Omental fat pad (tissue), 4 donors: ENCODE measurements at places on chromosomes 3 and 15. TPM values are rescaled to one million over a fixed set of nuclear protein-coding genes. Genes with fewer than 3 reads are reported as not detected.

DNA sequence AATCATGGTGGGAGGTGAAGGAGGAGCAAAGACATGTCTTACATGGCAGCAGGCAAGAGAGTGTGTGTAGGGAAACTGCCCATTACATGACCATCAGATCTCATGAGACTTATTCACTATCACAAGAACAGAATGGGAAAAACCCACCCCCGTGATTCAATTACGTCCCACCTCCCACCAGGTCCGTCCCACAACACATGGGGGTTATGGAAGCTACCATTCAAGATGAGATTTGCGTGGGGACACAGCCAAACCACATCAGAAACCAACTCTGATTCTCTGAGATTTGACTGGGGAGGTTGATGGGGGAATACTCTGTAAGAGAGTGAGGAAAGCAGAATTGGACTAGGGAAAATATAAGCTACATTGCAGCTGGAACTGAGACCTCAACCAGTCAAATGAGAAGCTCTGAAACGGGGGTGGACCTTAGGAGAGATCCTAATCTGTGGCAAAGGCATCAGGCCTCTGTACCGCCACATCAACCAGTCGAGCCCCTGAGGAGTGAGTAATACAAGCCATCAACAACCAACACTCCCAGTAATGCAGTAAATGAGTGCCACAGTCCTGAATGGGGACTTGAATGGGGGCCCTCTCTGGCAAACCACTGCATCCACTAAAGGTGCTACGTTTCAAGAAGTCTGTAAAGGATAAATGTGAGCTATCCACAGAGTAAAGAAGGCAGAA is 207.9 kb upstream of the GADL1 start:
- no peak for DNase-seq

DNA sequence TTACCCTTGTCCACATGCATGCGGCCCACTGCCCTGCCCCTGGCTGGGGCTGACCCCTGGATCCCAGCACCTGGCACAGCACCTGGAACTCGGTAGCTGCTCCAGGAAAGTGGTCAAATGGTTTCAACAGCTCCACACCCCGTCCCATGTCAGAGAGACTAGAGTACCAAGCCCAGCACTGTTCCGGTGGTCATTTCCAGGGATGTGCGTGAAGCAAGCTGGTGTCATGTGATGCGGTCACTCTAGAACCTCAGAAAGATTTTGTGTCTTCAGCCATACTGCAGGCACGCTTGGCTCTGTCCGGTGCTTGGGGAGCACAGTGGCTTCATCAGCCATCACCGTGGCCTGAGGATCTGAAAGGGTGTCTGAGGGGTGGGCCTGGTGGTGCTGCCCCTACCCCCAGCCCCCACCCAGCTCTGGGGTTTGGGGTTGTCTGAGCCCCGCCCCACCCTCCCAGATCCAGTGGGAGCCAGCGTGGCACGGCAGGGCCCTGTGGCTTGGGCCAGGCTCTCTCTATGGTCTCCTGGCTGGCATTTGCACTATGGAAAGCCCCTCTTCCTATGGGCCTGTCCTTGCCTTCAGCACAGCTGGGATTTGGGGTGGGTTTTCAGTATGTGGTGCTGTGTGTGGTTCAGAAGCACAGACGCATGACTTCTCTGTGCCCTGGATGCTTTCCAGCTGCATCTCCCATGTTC is 15.3 kb downstream of the APBA2 start:
- DNase-seq = no peak

GRCh38 chr3:129054605-129055104 is 5.9 kb upstream of the GP9 start:
- no peak for DNase-seq

Gene ARHGAP31
- total RNA-seq = 61.2 TPM

DNA sequence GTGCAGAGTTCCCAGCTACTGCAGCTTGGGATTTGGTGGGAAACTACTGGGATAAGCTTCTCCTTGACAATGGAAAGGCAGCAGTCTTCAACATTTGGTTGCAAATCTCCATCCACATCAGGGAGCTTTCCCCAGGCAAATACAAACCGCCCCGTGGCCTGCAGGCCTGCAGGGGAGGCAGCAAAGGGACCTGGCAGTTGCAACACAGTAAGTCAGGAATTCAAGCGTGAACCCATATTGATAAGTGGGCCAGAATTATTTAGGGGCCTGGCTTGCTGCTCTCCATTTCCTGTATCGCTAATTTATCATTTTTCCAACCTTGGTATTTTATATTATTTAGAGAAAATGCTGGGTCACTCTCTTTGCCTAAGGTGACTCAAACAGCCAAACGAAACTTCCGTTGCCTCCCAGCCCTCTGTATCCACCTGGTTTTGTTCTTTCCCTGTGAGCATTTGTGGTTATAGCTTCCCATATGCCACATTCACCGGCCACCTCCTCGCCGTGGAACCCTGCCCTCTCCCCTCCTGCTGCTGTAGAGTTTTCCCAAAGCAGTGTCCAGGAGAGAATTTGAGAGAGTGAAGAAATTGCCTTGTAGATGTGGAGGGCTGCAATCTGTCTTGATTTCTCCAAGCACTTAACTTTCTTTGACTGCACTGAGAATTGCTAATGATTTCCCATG is 34.8 kb downstream of the B3GALNT1 start:
- no peak for DNase-seq

- no peak for DNase-seq
These were observed 88.7 kb upstream of the ADPGK start for GRCh38 chr15:72872066-72872845.

- DNase-seq = no peak
These were observed 39.6 kb downstream of the METTL6 start for GRCh38 chr3:15387735-15388134.

DNA sequence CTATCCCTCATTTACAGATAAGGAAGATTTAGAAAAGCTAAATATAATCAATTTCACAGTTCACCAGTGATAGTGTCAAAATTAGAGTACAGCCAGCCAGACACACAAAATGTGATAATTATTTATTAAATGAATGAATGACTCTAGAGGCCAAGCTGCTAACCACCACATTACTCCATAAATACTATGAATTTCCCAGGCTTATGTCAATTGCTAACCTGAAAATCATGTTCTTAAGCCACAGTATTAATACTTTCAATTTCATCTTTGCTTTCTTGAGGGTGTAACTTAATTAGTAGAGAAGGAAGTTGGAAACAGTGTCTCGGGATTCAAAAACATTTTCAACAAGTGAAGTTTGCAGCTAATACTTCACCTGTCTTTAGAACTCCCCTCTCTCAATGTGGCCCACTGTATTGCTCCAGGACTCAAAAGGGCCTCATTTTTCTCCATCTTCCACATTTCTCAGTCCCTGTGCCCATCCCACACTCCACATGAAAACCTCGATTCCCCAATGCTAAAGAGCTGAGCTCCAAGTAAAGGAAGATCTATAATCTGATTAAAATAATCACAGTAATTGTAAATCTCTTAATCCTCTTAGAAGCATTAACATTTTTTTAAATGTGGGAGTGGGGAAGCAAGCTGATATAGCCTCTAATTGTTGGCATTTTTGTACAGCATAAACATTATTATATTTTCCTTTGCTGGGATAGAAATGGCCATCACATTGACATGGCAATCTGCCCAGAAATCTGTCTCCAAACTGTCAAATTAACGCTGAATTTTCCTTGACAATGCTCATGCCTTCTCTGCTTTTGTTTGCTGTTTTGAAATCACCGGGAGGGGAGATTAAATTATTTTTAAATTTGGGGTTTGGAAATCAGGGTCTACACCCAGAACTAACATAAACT is 765.1 kb downstream of the ROBO1 start:
- DNase-seq = no peak

- DNase-seq = no peak
These were observed 102.7 kb downstream of the SLCO3A1 start for GRCh38 chr15:91956026-91956723.

Gene CCR4
- not detected for total RNA-seq
